ENCODE measurements at places on chromosomes 16 and 17.
A peak's percentile ranks its signal among the peaks of the same experiment; 100 is the strongest.

- H3K27ac ChIP-seq = no peak overlapping the region
- no peak for DNase-seq
- H3K4me3 ChIP-seq = no peak overlapping the region
- no peaks in the 10 kb centered on the region for H3K36me3 ChIP-seq
- no peaks in the 10 kb centered on the region for H3K4me1 ChIP-seq
Observed at GRCh38 chr17:79892457-79893241, 53.4 kb upstream of the CBX4 start.

- H3K4me1 ChIP-seq = peaks cover 25% of the 10 kb centered on the region
- DNase-seq = no peak
- H3K36me3 ChIP-seq = no peaks in the 10 kb centered on the region
- H3K4me3 ChIP-seq = peak overlapping the region; percentile 1
Observed at GRCh38 chr17:50661795-50662391, 27.2 kb downstream of the ABCC3 start.

DNA sequence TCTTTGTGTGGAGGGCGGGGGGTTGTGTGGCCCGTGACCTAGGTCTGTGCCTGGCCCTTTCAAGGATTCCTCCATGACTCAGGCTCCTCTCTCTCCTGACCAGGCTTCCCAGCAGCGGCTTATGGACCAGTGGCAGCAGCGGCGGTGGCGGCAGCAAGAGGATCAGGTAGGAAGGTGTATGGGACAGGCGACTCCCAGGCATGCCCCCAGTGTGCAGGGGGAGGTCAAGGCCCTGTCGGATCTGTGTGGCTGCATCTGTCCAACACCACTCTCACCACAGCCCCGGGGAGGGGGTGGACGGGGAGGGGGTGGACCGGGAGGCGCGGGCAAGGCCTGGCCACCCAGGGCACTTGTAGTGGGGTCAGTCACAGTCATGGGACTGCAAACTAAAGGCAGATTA lies 93.1 kb downstream of the CCDC182 start:
- peaks cover 4% of the 10 kb centered on the region for H3K36me3 ChIP-seq
- no peak overlapping the region for H3K4me3 ChIP-seq
- H3K27me3 ChIP-seq = no peaks in the 10 kb centered on the region
- DNase-seq = no peak
- peaks cover 11% of the 10 kb centered on the region for H3K4me1 ChIP-seq

- H3K4me3 ChIP-seq = peak overlapping the region; percentile 60
- no peak overlapping the region for H3K27ac ChIP-seq
Observed at GRCh38 chr17:76500074-76500746, 1.0 kb downstream of the RHBDF2 start.

DNA sequence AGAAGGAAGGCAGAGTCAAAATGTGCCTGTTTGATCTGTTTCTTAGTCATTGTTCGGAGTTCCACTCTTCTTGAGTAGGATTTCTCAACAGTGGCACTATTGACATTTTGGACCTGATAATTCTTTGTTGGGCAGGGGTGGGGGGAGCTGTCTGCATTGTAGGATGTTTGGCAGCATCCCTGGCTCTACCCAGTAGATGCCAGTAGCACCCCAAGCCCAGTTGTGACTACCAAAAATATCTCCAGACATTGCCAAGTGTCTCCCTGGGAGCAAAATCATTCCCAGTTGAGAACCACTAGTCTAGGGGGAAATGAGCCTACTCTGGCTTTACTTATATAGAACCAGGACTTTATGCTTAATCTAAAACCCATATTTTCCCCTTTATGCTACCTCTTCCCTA lies 1.1 kb upstream of the GFOD2 start:
- H3K4me1 ChIP-seq = peaks cover 33% of the 10 kb centered on the region
- no peak for DNase-seq
- peak overlapping the region; percentile 91 for H3K4me3 ChIP-seq
- peak overlapping the region; percentile 95 for H3K27ac ChIP-seq
- H3K36me3 ChIP-seq = no peaks in the 10 kb centered on the region
